ENCODE measurements at places on chromosomes 3 and 15. TPM values are rescaled to one million over a fixed set of nuclear protein-coding genes. Genes with fewer than 3 reads are reported as not detected.

TMC3 gene
- total RNA-seq, result not detected

KBTBD13 gene
- total RNA-seq, result not detected

IL12A gene
- 0.82 TPM for total RNA-seq

IL16 gene
- total RNA-seq, result 0.09 TPM

DNA sequence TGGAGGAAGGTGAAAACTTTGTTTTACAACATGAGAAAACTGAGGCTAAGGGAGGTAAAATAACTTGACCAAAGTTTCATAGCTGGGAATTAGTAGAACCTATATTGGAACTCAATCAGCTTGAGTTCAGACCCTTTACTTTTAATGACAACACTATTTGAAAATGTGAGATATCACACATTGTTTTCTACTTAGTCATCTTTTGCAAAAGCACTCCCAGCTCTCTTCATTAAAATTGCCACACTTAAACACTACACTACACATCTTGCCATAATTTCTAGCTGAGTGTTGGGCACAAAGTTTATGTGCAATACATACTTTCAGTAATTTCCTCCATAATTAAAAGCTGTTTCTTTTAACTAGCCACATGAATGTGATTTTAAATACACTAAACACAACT, 230.4 kb upstream of the DCBLD2 start:
- no peaks in the 10 kb centered on the region for H3K36me3 ChIP-seq
- no peaks in the 10 kb centered on the region for H3K4me1 ChIP-seq
- no peak for DNase-seq
- no peak overlapping the region for H3K4me3 ChIP-seq
- H3K27me3 ChIP-seq, result no peaks in the 10 kb centered on the region
- H3K27ac ChIP-seq, result no peak overlapping the region

GRCh38 chr15:47750030-47750739, 32.9 kb downstream of the SEMA6D start:
- no peaks in the 10 kb centered on the region for H3K27me3 ChIP-seq
- no peak overlapping the region for H3K27ac ChIP-seq
- H3K4me1 ChIP-seq, result no peaks in the 10 kb centered on the region
- H3K36me3 ChIP-seq, result no peaks in the 10 kb centered on the region
- DNase-seq, result no peak

- H3K27me3 ChIP-seq, result no peaks in the 10 kb centered on the region
- no peak for DNase-seq
- H3K4me3 ChIP-seq, result no peak overlapping the region
Observed at GRCh38 chr3:171290680-171291079, 169.5 kb downstream of the TNIK start.

- no peak for DNase-seq
- H3K4me1 ChIP-seq, result no peaks in the 10 kb centered on the region
- no peaks in the 10 kb centered on the region for H3K36me3 ChIP-seq
- H3K27me3 ChIP-seq, result no peaks in the 10 kb centered on the region
- peak overlapping the region; percentile 97 for H3K27ac ChIP-seq
Observed at GRCh38 chr3:28348265-28348628, 274 bp upstream of the ZCWPW2 start.

GRCh38 chr15:36130641-36131310, 448.6 kb upstream of the CDIN1 start:
- DNase-seq, result no peak
- H3K27me3 ChIP-seq, result no peaks in the 10 kb centered on the region
- no peaks in the 10 kb centered on the region for H3K4me1 ChIP-seq
- no peaks in the 10 kb centered on the region for H3K36me3 ChIP-seq

- no peak overlapping the region for H3K27ac ChIP-seq
- H3K36me3 ChIP-seq, result no peaks in the 10 kb centered on the region
- H3K4me1 ChIP-seq, result no peaks in the 10 kb centered on the region
- DNase-seq, result no peak
- no peak overlapping the region for H3K4me3 ChIP-seq
- no peaks in the 10 kb centered on the region for H3K27me3 ChIP-seq
Observed at GRCh38 chr3:144868506-144868905, 896.9 kb downstream of the DIPK2A start.

DNA sequence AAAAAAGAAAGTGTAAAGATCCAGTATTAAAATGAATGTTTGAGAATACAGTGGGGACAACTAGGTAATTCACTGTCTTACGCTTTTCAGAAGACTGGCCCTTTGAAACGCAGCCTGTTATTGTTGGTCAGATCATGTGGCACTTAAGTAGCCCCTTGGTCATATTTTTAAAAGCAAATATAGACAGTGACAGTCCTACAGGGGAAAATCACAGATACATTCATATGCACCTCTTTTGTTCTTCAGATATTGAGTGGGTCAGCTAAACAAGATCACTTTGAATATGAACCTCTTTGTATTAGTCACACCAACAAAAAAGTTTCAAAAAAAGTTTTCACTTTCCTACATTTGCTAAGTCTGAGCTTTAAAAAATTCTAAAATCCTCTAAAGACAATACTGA, 36.0 kb downstream of the TIGIT start:
- H3K27ac ChIP-seq, result no peak overlapping the region
- no peaks in the 10 kb centered on the region for H3K27me3 ChIP-seq
- H3K4me1 ChIP-seq, result no peaks in the 10 kb centered on the region
- H3K4me3 ChIP-seq, result no peak overlapping the region
- H3K36me3 ChIP-seq, result no peaks in the 10 kb centered on the region

GRCh38 chr15:69615736-69616135, 163.1 kb downstream of the RPLP1 start:
- no peak for DNase-seq
- no peak overlapping the region for H3K27ac ChIP-seq
- no peaks in the 10 kb centered on the region for H3K4me1 ChIP-seq
- no peaks in the 10 kb centered on the region for H3K36me3 ChIP-seq

GRCh38 chr15:80578206-80578595, 116.9 kb upstream of the ABHD17C start:
- no peak overlapping the region for H3K27ac ChIP-seq
- no peaks in the 10 kb centered on the region for H3K4me1 ChIP-seq
- no peak overlapping the region for H3K4me3 ChIP-seq
- H3K36me3 ChIP-seq, result no peaks in the 10 kb centered on the region
- DNase-seq, result no peak

DNA sequence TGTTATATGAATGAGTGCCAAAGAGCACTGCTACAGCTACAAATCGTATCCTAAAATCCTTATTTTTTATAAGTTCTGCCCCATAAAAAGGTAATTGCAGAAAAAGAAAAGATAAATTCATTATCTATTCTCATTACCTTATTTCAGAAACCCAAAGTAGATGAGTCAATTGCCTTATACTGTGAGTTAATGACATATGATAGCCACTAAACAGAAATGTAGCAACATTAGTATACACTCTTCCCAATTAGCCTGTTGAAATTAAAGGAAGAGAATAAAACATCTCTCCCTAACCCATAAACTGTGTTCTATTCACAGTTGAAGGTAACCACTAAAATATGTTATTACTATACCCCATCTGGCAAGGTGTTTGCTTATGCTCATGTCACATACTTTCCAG, 11.0 kb downstream of the TBL1XR1 start:
- no peaks in the 10 kb centered on the region for H3K36me3 ChIP-seq
- no peak overlapping the region for H3K27ac ChIP-seq
- H3K4me3 ChIP-seq, result no peak overlapping the region
- no peak for DNase-seq
- H3K27me3 ChIP-seq, result no peaks in the 10 kb centered on the region
- peaks cover 6% of the 10 kb centered on the region for H3K4me1 ChIP-seq

GRCh38 chr3:76432396-76432795, 607.5 kb upstream of the ROBO2 start:
- H3K27ac ChIP-seq, result no peak overlapping the region
- no peak overlapping the region for H3K4me3 ChIP-seq
- no peaks in the 10 kb centered on the region for H3K36me3 ChIP-seq
